Natural killer cell (primary cell): ENCODE measurements at places on chromosomes 16 and 17. TPM values are rescaled to one million over a fixed set of nuclear protein-coding genes. Genes with fewer than 3 reads are reported as not detected.

DNA sequence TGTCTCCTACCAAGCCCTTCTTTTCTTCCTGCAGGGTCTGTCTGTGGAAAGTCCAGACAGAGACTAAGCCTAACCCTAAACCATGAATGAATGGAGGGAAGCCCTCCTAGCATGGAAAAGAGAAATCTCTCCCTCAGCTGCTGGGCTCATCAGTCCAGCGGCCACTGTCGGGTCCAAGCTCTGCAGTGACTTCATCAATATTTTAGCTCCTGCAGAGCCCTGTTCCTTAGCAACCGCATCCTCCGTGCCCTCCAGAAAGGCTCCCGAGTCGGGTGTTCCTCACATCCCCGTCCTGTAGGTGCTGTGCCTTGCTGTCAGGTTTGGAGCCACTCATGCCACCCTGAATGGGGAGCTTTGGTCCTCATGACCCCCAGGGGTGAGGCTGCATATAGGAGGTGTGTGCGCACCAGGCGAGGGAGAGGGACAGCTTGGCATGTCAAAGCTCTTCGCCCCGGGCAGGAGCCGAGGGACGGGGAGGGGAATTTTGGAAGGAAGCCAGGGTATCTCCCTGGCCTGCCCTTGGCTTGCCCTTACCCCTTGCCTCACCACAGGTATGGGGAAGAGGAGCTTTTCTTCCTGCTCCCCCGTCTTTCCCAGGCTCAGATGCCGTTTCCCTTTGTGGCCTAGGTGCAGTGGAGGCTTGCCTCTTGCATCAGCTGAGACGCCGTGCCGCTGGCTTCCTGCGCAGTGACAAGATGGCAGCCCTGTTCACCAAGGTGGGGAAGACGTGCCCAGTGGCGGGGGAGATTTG, 23.9 kb downstream of the SGSM2 start:
- no peak for DNase-seq
- no peak overlapping the region for H3K27ac ChIP-seq
- peaks cover 12% of the 10 kb centered on the region for H3K36me3 ChIP-seq
- H3K4me3 ChIP-seq: no peak overlapping the region

CHMP6 gene
- 26.8 TPM for total RNA-seq

DNA sequence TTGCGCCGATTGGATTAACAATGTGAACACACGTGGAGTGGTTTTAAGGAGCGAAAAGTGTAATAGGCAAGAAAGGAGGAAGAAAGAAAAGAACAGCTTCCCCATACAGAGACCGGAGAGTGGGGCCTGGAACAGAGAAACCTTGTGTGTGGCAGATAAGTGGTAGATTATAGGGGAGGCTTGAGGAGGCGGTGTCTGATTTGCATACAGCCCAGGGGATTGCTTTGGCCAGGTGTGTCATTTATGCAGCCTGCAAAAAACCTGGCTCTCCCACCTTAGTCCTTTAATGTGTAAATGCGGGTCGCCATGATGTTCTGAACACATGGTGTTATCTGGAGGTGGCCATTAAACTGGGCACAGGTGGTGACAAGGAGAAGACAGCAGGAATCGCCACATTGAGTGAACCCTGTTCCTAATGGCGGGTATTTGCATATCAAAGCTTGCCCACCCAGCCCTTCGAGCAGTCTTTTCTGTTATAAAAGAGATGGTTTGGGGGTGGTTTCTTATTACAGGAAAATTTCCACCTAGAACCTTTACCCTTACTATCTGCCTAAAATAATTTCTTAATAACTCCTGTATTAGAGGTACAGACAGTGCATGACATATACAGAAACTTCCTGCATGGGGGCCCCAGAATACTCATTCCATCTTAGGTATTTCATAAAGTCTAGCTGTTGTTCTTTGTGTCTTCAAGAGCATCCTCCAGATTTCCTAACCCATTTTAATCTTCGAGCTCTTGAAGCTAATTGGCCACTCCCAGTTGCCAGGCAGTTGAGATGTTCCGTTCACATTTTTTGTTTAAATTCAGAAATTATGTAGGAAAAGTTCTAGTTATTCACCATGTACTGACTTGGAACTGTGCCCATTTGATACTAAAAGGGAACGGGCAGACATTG, 292.5 kb downstream of the RBFOX1 start:
- H3K27me3 ChIP-seq: no peaks in the 10 kb centered on the region
- no peak overlapping the region for H3K4me3 ChIP-seq
- no peaks in the 10 kb centered on the region for H3K36me3 ChIP-seq
- no peak overlapping the region for H3K27ac ChIP-seq
- DNase-seq: no peak

- no peak overlapping the region for H3K27ac ChIP-seq
- no peaks in the 10 kb centered on the region for H3K4me1 ChIP-seq
- H3K4me3 ChIP-seq: no peak overlapping the region
- peaks cover 56% of the 10 kb centered on the region for H3K36me3 ChIP-seq
- no peak for DNase-seq
Observed at GRCh38 chr17:82083009-82083408, 15.0 kb downstream of the FASN start.

DNA sequence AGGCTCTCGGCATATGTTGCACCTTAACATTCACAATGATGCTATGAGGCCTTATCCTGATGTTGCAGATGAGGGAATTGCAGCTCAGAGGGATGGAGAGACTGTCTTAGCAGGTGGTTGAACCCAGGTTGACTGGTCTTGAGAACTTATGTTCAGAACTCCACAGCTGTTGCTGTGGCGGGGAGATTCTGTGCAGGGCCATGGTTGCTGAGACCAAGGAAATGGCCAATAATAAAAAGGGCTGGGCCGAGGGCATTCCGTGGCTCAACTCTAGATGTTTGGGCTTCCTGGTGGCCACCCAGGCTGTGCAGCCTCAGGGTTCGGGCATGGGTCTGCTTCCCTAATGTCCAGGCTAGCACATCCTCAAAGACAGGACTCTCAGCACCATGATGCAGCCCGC, 5.9 kb downstream of the KSR1 start:
- no peak overlapping the region for H3K27ac ChIP-seq
- peaks cover 46% of the 10 kb centered on the region for H3K4me1 ChIP-seq
- H3K36me3 ChIP-seq: no peaks in the 10 kb centered on the region
- H3K4me3 ChIP-seq: no peak overlapping the region
- no peaks in the 10 kb centered on the region for H3K27me3 ChIP-seq

DNA sequence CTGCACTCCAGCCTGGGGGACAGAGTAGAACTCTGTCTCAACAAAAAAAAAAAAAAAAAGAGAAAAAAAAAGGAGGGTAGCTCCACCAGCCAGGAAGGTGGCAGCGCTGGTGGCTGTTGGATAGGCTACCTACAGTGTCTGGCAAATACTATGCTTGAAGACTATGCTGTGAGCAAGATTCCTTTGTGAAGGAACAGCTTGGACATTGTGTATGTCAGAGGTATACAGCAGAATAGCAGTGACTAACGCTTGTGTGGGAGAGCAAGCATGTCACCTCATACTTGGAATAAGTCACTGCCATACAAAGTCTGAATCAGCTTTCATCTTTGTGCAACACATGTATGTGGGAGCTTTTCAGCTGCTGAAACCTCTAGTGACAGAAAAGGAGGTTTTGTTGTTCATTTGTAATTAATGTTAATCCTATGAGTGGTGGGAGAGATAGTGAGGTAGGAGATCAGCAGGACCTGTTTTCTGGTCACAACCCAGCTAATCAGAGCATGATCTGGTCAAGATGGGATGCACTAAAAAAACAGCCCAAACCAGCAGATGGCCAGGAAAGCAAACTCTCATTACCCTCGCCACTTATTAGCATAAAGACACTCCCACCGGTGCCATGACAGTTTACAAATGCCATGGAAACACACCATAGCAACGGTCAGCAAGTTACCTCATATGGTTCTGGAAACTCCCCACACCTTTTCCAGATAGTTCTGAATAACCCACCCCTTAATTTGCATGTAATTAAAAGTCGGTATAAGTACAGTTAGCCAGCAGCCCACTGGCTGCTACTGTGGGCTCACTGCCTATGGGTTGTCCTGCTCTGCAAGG, 6.8 kb upstream of the ITGAD start:
- no peak overlapping the region for H3K27ac ChIP-seq
- no peak overlapping the region for H3K4me3 ChIP-seq
- peaks cover 25% of the 10 kb centered on the region for H3K4me1 ChIP-seq

GRCh38 chr17:78607038-78607437, 29.8 kb upstream of the DNAH17 start:
- no peak overlapping the region for H3K4me3 ChIP-seq
- no peaks in the 10 kb centered on the region for H3K4me1 ChIP-seq
- H3K27me3 ChIP-seq: peaks cover 3% of the 10 kb centered on the region
- DNase-seq: no peak
- H3K36me3 ChIP-seq: no peaks in the 10 kb centered on the region
- no peak overlapping the region for H3K27ac ChIP-seq

GRCh38 chr16:73171380-73171779, 123.5 kb upstream of the ZFHX3 start:
- no peaks in the 10 kb centered on the region for H3K36me3 ChIP-seq
- H3K4me1 ChIP-seq: no peaks in the 10 kb centered on the region
- no peak for DNase-seq

DNA sequence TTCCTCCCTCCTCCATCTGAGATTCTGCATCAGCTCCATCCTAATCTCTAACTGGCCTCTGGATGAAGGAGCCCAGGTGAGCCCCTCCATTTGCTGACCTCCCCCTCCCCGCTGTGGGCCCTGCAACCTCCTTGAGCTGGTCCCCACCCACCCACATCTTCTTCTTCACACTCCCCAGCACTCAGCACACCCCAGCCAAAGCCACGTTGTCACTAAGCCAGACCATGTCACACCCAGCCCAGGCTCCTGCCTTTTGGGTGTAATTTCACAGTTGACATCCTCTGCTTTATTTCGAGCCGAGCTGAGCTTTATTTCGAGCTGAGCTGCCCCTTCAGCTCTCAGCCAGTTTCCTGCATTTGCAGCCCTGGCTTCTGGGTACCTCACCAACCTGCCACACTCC, 282.7 kb upstream of the TNRC6C start:
- H3K4me3 ChIP-seq: no peak overlapping the region
- H3K4me1 ChIP-seq: no peaks in the 10 kb centered on the region
- H3K36me3 ChIP-seq: peaks cover 15% of the 10 kb centered on the region
- no peak for DNase-seq
- H3K27ac ChIP-seq: no peak overlapping the region

JUP gene
- 12.1 TPM for total RNA-seq

GAS2L2 gene
- not detected for total RNA-seq

KRT25 gene
- not detected for total RNA-seq

SLC16A3 gene
- 172 TPM for total RNA-seq

DNA sequence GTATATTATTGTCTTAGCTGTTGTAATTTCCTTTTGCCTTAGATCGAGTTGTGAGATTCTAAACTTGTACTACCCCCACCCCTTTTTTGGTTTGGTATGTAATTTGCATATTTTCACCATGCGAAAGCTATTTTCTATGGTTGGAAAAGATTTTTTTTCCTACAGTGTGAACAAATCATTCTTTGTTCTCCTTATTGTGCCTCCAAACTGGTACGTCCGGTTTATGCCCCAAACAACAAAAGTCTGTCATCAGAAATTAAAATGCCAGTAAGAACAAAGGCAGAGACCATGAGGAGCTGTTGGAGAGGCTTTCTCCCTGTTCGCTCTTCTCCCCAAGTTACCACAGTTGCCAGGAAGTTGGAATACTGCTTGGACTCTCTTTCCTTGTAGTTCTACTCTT, 66.1 kb downstream of the BCAS3 start:
- H3K4me3 ChIP-seq: no peak overlapping the region
- H3K36me3 ChIP-seq: no peaks in the 10 kb centered on the region
- no peaks in the 10 kb centered on the region for H3K4me1 ChIP-seq
- no peak overlapping the region for H3K27ac ChIP-seq
- DNase-seq: no peak

DNA sequence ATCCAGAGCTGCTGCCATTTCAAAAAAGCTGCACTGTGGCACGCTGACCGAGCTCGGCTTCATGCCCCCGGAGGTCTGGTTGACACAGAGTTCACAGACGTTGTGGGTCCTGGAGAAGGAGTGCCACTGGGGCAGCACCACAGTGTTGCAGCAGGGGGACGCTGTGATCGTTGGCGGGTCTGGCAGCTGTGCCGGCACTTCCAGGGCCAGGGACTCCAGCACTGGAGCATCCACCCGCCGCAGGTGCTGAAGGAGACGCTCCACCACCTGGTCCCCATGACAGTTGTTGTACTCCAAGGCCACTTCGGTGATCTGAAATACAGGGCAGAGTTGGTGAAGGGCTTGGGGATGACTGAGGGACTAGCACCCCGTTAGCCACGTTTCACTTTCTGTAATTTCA, 23.5 kb downstream of the SNN start:
- H3K36me3 ChIP-seq: peaks cover 56% of the 10 kb centered on the region
- no peak overlapping the region for H3K4me3 ChIP-seq
- no peak for DNase-seq
- no peak overlapping the region for H3K27ac ChIP-seq

DNA sequence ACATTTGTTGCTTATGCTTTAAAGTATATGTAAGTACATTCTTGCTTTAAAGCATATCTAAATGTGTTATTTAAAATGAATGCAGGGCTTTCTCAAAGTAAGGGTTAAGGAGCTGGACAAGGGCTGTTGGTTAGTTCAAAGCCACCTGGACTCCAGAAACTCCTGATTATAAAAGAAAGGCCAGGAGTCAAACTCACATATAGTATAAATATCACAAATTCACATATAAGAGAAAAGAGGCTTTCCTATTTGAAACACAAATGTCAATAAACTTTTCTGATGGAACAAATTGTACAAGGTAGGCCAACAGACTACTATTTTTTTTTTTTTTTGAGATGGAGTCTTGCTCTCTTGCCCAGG, 84.5 kb upstream of the CORO6 start:
- H3K27ac ChIP-seq: peak overlapping the region; percentile 83
- peaks cover 35% of the 10 kb centered on the region for H3K4me1 ChIP-seq
- peaks cover 6% of the 10 kb centered on the region for H3K36me3 ChIP-seq
- no peak for DNase-seq
- H3K27me3 ChIP-seq: no peaks in the 10 kb centered on the region
- peak overlapping the region; percentile 17 for H3K4me3 ChIP-seq

- DNase-seq: no peak
- no peaks in the 10 kb centered on the region for H3K27me3 ChIP-seq
- peaks cover 71% of the 10 kb centered on the region for H3K4me1 ChIP-seq
- H3K4me3 ChIP-seq: no peak overlapping the region
- H3K36me3 ChIP-seq: peaks cover 5% of the 10 kb centered on the region
Observed at GRCh38 chr17:2087597-2088211, 32.8 kb downstream of the HIC1 start.

DNA sequence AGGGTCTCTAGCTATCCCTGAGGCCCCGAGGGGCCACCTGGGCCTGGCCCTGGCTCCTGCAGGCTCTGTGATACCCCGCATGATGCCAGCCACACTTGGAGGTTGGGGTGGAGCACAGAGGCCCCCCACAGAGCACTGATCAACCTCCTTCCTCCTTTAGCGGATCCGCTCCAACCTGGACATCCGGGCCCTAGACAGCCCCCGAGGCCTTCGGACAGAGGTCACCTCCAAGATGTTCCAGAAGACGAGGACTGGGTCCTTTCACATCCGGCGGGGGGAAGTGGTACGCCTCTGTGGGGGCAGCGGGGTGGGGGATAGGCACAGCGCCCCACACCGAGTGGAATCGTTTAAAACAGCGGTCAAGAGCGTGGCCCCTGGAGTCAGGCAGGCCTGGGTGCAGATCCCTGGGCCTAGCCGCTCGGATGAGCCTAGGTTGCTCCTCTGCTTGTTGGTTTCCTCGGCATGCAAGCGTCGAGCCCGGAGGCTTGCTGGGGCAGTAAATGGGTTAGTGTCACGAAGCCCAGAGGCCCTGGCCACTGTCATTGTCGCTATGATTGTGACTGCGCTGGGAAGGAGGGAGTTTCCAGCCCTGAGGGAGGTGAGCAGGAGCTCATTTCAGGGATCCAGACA, 9.9 kb downstream of the ITGB4 start:
- H3K4me1 ChIP-seq: peaks cover 3% of the 10 kb centered on the region
- no peaks in the 10 kb centered on the region for H3K36me3 ChIP-seq
- no peaks in the 10 kb centered on the region for H3K27me3 ChIP-seq
- DNase-seq: no peak
- H3K27ac ChIP-seq: no peak overlapping the region
